NCI-H1694 (cell line): ENCODE measurements at places on chromosomes 11 and 22.

GRCh38 chr22:38038426-38038825 lies 18.8 kb upstream of the PICK1 start:
- no peak for DNase-seq

DNA sequence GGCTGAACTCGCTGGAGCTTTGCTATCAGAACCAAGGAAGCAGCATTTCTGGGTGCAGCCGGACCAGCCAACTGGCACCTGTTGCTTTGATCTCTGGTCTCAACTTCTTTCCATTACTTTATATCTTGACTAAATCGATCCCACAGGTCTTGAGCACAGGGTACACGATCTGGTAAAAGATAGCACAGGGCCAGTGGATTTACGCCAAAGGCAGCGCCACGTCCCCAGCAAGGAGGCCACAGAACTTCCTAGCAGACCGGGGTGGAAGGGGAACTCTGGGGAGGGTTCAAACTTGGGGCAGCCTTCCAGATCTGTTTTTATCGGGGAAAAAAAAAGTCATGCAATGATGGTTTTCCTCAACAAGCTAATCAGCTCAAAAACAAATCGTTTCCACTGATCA lies 14.0 kb downstream of the VPS37C start:
- DNase-seq, result no peak

DNA sequence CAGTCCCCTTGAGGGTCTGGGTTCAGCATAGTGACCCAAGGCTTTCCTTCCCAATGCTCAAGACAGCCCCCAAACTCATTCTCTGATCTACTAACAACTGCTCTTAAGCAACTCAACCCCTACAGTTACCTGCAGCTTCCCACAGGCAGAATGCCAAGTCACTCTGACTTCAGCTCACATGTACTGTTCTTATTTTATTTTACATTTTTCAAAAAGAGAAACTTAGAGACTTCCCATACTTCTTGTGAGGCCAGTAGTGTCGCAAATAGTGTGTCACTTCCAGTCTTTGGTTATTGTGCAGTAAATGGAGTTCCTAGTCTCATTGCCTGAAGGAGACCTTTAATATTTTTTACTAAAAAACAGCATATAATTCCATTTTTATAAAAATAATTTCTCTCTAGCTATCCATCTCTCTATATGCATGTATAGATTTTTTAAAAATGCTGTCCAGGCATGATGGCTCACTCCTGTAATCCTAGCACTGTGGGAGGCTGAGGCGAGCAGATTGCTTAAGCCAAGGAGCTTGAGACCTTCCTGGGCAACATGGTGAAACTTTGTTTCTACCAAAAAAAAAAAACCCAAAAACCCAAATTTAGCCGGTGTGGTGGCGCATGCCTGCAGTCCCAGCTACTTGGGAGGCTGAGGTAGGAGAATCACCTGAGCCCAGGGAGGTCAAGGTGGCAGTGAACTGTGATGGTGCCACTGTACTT lies 41.8 kb downstream of the ENTHD1 start:
- DNase-seq, result no peak

GRCh38 chr22:47332246-47332980 lies 570.0 kb downstream of the TBC1D22A start:
- no peak for DNase-seq

DNA sequence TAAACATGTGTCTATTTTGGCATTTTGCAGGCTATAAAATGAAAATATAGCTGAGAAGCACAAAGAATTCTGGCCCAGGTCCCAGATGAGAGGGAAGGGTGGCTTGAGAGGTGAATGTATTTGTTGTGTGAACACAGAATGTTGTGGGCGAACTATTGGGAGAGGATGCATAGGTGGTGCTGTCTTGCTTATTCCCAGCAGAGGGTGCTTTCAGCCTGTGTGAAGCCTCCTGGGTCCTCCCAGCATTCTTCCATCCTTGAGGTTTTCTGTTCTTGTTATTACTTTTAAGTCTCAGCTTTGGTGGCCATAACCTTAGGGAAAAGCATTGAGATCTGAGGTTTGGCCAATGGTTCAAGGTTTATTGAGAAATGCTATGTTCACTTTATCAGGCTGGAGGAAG lies 108.7 kb upstream of the SNX19 start:
- no peak for DNase-seq

GRCh38 chr11:60592601-60593000 lies 77.4 kb downstream of the MS4A13 start:
- DNase-seq, result no peak

DNA sequence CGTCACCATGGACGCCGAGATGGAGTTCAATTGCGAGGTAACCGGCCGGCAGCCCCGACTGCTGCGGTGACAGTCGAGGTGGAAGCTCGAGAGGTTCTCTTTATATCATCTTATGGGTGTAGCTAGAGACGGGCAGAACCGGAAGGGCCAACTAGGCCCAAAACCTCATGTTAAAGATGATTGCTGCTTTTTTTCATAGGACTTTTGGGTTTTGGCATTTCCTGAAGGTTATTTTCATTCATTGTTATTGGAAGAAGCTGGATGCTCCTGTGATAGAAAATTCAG lies 585 bp downstream of the NF2 start:
- DNase-seq, result no peak

GRCh38 chr11:67055812-67056211 lies 835 bp upstream of the RHOD start:
- DNase-seq, result no peak

DNA sequence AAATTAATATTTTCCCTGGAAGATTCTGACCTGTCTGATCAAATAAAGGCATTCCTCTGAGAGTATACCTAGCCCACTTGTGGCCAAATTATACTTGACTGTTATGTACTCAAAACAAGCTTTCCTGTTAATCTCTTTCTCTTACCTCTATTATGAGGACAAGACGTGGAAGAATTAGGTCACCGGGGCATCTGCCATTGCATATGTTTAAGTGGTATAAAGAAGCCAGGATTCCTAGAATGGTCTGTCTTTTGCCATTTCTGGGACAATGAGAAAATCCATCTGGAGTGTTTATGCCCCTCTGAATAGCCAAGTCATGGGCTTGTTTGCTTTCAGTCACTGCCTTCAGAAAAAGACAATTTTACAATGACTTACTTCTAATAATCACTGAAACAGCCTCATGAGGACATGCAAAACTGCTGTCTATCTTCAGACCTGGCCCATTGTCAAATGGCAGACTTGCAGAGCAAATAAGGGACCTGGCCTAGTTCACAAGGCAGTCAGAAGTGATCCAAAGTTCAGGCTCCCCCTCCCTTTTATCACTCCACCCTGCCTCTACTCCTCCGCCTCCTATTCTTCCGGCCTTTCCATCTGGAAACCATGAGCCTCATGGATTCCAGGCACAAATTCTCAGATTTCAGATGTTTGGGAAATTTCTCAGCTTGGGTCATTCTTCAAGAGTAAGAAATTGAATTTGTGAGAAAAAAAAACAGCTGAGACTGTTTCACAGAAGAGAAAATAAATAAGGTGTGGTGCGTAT lies 128.1 kb upstream of the LDLRAD3 start:
- no peak for DNase-seq

GRCh38 chr11:37574361-37574760 lies 976.3 kb upstream of the RAG2 start:
- DNase-seq, result no peak

GRCh38 chr22:44158816-44159215 lies 21.9 kb upstream of the PARVG start:
- DNase-seq, result peak; percentile 60

DNA sequence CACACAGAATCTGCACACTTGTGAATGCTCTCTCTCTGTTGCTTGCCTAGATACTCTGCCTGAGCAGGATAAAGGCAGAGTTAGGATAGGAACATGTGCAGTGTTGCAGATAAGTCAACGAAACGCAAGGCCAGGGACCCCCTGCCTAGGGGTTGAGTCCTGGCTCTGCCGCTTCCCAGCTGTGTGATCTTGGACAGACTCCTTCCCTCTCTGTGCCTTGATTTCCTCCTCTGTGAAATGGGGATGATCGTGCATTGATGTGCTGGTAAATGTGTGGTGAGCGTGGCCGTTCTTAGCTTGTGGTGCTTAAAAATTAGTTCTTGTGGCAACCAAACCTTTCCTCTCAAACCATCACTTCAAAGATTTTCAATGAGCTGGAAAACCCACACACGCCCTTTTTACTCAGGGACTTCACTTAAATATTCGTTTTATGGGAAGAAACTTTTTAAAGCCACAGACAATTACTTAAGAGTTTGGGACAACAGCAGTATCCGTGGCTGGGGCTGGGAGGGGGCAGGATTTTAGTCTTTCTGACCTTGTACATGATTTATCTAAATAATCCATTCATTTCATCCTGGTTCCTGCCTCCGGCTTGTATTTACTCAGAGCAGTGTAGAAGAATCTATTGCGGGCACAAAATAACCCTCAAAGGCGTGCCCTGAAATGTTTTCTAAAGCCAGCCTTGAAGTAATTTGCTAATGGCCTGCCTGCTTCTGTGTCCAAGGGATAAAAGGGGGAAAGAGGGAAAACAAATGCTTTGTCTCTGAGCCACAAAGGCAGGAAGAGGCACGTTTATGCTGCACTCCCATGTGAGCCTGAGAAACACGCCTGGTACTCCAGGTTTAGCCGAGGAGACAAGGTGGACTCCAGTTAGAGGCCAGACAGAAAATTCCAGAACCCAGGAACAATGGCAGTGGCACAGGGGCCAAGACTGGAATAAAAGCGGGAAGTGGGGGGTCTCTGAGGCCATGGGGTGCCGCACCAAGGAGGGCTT lies 85.0 kb upstream of the CRYBB3 start:
- no peak for DNase-seq
